ENCODE measurements at places on chromosomes 1 and 21.
A peak's percentile ranks its signal among the peaks of the same experiment; 100 is the strongest.

GRCh38 chr1:115654663-115655305, 13.0 kb downstream of the VANGL1 start:
- DNase-seq, result no peak

DNA sequence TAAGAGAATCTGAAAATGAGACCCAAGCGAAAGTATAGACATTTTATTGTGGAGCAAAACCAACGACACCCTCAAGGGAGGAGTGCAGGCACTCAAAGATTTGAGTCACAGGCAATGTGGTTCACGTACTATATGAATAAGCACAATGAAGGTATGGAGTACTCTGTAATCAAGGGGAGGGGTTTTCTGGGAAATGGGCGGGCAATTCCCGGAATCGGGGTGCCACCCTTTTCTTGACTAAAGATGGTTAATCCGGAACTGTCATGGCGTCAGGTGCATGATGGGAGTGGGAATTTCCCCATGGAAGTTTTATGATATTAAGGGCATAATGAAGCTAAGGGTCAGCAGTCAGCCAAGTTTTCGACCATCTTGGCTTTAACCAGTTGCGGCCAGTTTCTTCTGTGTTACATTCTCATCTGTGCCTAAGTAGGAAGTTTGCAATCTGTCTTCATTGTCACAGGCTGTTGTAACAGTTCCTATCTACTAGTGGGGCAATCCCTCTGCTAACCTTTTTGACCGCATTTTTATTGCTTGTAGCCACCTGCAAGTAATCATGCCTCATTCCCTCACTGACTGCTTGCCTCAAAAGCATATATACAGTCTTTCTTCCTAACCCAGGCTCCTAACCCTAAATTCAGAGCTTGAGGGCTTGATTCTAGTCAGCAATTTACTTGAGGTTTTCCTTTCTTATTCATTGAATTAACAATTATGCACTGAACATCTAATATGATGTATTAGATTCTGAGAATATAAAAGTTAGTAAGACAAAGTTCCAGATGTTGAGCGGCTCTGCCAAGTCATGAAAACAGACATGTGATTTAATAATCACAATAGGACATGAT, 775 bp upstream of the AIM2 start:
- peak; percentile 74 for DNase-seq

DNA sequence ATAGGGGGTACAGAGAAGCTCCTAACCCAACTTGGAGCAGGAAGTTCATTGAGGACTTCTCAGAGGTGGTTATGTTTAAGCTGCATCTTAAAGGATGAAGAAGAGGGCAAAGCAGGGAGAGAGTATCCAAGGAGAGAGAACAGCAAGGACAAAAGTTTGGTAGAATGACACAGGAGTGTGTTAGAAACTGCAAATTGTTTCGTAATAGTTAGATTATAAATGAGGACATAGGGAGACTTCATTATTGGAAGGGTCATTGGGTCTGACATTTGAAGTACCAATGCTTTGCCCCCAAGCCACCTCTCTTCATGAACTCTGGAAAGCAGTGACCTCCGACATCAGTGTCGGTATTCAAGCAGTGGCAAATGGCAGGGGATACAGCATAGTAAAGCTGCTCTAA, 209.6 kb upstream of the JUN start:
- DNase-seq, result no peak

- no peak for DNase-seq
These were observed 673.8 kb downstream of the PTPRC start for GRCh38 chr1:199312626-199313025.

GRCh38 chr21:45361033-45361997, 43.6 kb upstream of the COL18A1 start:
- DNase-seq, result no peak

DNA sequence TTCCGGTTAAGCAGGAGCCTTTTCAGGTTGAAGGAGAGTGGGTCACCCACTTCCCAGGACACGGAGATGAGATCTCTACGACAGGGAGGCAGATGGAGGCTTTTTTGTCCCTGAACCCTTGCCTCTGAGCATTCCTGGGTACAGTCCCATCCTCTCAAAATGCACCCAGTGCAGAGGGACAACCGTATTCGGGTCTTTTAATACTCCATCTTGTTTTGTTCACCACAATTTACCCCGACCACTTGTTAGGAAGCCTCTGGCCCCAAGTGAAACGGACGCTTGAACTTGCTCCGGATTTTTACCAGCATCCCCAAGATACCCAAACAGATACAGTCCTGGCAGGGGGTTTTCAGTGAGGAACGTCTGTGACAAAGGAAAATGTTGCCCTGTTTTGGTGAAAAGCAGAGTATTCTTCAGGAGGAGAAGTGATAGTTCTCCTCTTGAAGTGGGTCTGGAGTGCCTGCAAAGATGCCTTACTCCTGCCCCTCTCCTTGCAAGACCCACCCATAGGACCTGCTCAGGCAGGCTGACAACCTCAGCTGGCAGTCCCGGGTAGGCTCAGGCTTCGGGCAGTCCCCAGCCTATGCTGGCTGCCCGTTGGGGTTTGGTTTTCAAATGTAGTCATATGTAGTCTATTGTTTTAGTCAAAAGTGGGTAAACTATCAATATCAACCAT, 669 bp upstream of the ARL8A start:
- no peak for DNase-seq

DNA sequence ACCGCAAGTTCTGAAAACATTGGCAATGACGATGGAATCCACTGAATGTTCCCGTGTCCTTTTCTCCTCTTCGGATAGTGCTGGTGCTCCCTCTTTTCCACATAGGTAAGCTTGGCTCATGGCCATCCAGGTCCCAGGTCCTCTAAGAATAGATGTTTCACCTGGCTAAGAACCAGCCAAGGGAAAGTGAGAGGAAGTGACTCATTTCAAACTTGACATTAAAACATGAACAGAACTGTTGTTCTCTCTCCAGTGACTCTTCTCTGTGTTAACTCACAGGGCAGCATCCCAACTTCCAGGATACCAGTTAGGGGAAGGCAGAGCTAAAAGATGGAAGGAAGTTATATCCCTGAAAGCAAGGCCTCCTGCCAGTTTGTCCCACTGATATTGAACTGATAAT, 493.8 kb upstream of the CHRM3 start:
- DNase-seq, result no peak

- no peak for DNase-seq
These were observed 1.7 kb upstream of the OR11L1 start for GRCh38 chr1:247843411-247843810.

GRCh38 chr1:182755632-182756031, 33.9 kb upstream of the NPL start:
- DNase-seq, result no peak

- DNase-seq, result no peak
These were observed 30.6 kb upstream of the JUN start for GRCh38 chr1:58814251-58815068.

- DNase-seq, result no peak
These were observed 59.2 kb downstream of the SAMSN1 start for GRCh38 chr21:14486869-14487268.

DNA sequence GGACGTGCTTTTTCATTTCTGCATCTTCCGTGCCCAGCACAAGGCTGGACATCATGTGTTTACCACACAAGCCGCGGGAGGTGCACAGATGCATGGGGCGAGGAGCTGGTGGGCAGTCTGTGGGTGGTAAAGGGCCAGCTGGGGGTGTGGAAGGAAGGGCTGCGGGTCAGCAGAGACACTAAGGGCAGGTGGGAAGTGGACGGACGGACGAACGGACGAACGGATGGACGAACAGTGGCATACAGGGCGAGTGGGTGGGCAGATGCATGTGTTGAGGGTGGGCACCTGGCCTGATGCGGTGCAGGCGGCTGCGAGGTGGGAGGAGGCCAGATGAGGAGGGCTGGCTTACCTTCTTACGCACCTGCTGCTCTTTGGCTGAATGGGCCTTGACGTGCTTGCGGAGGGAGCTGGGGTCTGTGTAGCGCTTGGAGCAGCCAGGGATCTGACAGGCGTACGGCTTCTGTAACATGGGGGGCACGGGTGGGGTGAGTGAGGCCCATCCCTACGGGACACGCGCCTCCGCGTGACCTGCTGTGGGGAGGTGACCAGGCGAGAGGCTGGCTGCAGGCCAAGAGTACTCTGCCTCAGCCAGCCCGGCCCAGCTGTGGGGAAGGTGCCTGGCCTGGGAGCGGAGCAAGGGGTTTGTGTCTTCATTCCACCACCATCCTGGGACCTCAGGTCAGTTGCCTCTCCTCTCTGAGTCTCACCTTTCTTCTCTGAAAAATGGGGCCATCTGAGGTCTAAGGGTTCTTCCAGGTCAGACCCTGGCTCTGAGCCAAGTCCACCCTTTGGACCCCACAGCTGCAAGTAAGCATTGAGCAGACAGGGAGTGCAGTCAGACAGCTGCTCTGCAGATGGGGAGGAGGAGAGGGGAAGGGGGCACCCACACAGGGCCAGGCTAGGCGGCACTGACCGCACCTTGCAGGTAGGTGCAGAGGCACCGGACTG, 65.5 kb downstream of the DMRTB1 start:
- DNase-seq, result no peak

DNA sequence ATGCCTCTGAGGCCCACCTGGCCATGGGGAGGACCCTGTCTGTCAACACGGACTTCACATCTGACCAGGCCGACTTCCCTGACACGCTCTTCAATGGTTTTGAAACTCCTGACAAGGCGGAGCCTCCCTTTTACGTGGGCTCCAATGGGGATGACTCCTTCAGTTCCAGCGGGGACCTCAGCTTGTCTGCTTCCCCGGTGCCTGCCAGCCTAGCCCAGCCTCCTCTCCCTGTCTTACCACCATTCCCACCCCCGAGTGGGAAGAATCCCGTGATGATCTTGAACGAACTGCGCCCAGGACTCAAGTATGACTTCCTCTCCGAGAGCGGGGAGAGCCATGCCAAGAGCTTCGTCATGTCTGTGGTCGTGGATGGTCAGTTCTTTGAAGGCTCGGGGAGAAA, 101.8 kb downstream of the ADARB1 start:
- no peak for DNase-seq

GRCh38 chr1:237786066-237786719, 104.5 kb downstream of the ZP4 start:
- DNase-seq, result no peak

- DNase-seq, result no peak
These were observed 15.4 kb downstream of the MACO1 start for GRCh38 chr1:25445993-25446538.

DNA sequence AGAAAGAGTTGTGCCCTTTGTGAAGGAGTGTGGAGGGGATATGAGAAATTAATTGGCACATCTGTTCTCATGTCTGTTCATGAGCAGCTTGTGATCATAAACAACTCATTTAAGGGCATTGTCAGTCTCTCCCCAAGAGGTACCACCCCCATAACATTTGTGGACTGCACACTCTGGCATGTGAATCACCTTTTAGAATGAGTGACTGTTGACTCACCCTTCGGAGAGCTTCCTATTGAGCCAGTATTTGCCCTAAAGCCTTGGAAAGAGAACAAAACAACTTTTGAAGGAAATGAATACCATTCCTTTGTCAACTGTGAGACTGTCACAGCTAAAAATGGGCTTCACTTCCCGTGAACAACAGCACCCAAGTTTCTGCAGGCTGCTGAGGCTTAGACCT, 27.5 kb upstream of the MYSM1 start:
- DNase-seq, result no peak

GRCh38 chr1:117365350-117366176, 1.7 kb upstream of the MAN1A2 start:
- DNase-seq, result no peak

GRCh38 chr21:36454093-36454531, 25.8 kb downstream of the CLDN14 start:
- no peak for DNase-seq

DNA sequence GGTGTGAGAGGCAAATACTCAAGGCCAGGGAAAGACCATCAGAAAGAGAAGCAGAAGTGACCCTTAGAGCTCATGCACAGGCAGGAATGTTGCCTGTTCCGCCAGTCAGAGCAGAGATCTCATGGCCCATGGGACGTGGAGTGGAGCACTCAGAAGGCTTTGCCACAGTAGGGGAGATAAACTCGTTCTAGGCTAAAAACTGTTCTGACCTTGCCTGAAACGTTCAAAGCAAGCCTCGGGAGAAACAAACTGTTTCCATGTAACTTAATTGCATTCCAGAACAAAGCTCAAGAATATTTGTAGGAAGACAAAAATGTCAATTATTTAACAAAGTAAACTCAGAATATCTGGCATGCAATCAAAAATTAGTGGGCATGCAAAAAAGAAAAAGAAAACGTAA, 20.7 kb upstream of the SLC19A1 start:
- DNase-seq, result no peak

- DNase-seq, result no peak
These were observed 144.8 kb downstream of the ETS2 start for GRCh38 chr21:38950435-38951094.

DNA sequence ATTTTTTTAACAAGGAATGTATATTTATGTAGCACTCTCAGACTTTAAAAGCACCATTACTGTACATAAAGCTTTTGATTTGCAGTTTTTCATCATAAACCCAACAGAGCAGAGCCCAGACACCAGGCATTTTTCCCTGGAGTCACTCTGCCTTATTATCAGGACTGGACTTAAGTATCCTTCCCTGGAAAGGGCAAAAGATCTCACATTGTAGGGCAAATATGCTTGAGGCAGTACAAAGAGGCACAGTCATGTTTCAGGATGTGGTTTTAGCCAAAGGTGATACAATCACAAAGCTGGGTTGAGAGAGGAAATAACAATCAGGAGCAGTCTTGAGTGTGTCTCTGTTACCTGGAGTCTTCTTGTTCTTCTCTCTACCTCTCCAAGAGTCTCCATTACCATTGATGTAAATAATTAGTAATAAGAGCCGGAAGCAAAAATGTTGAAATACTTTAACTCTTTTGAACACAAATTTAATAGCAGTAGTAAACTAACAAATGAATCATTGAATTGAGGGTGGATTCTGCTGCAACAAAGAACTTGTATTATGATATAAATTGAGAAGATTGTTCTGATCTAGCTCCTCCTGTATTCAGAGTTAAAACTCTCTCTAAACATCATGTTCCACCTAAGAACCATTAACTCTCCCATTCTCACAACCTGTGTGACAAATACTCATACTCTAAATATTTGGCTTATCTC, 160.5 kb downstream of the LTN1 start:
- DNase-seq, result no peak

GRCh38 chr1:185159966-185160365, 3.0 kb downstream of the SWT1 start:
- no peak for DNase-seq

- no peak for DNase-seq
These were observed 39.7 kb downstream of the RIPK4 start for GRCh38 chr21:41726970-41727783.

GRCh38 chr1:212920896-212921295, 29.4 kb upstream of the VASH2 start:
- no peak for DNase-seq

GRCh38 chr1:24437631-24438396, 22.2 kb downstream of the NIPAL3 start:
- DNase-seq, result no peak
